Activated CD4-positive, alpha-beta T cell treated with anti-CD3 and anti-CD28 coated beads, Interleukin-2, Interleukin-4, amounts not matched to agents 100 ng/mL and 50 ng/mL, durations not matched to agents 16 hours and 8 hours (primary cell): ENCODE measurements at places on chromosomes 6 and 20.

DNA sequence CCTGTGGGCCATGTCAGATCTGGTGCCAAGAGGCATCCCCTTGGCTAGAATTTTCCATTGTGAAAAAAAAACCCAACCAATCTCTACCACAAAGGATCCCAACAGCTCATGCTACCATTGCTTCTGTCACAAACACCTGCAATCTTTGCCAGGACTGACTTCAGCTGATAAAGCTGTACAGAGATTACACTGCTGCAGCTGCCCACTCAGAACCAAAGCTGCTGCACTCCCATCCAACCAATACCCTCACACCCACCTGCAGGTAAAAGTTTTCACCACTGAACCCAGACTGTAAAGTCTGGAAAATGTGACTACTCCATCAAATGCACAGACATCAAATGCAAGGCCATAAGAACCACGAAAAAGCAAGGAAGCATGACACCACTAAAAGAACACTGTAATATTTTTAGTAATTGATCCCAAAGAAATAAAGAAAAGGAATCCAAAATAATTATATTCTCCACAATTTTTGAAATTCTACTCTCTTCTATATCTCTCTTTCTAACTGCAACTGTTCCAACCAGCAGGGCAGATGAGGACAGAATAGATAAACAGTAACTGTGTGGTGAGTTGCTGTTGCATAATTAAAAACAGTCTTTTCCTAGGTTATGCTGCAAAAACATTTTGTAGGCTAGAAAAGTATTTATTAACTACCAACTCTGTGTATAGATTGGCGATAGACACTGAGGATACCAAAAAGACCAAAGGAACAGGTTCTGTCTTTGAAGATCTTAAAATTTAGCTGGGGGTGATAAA is 128.0 kb upstream of the MCHR2 start:
- DNase-seq, result peak; percentile 18

GRCh38 chr6:163416557-163417253 is 2.2 kb downstream of the QKI start:
- DNase-seq, result peak; percentile 34

- DNase-seq, result no peak
These were observed 887 bp upstream of the NSFL1C start for GRCh38 chr20:1467355-1468116.

- DNase-seq, result no peak
These were observed 569.8 kb downstream of the QKI start for GRCh38 chr6:163984124-163984936.

DNA sequence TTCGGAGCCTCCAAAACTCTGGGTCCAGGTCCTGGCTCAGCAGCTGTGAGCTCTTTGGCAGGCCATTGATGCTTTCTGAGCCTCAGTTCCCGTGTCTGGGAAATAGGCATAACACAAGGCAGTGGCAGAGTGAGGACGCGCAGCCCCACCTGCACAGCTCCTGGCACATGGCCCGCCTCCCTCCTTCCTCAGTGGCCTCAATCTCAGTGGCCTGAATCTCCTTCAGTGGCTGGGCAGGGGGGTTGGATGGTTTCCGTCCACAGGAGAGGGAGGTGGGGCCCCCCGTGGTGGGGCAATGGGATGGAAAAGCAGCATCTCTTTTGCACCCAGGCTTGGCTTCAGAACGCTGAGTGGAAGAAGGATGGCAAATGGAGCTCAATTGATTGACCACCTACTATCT is 5.1 kb downstream of the RSPO4 start:
- DNase-seq, result no peak
